Activated effector memory CD4-positive, alpha-beta T cell treated with anti-CD3 and anti-CD28 coated beads, Interleukin-2, amount 50 U/mL, for 16 hours (primary cell): ENCODE measurements at places on chromosomes 7 and 10.
A peak's percentile ranks its signal among the peaks of the same experiment; 100 is the strongest.

GRCh38 chr10:130040351-130040750 lies 70.3 kb downstream of the C10orf143 start:
- DNase-seq: no peak

GRCh38 chr10:43056568-43057011 lies 20.3 kb upstream of the RET start:
- peak; percentile 58 for DNase-seq

GRCh38 chr10:96833220-96834001 lies 1.3 kb downstream of the LCOR start:
- no peak for DNase-seq

- no peak for DNase-seq
These were observed 16.0 kb downstream of the CCDC71L start for GRCh38 chr7:106644999-106645398.

DNA sequence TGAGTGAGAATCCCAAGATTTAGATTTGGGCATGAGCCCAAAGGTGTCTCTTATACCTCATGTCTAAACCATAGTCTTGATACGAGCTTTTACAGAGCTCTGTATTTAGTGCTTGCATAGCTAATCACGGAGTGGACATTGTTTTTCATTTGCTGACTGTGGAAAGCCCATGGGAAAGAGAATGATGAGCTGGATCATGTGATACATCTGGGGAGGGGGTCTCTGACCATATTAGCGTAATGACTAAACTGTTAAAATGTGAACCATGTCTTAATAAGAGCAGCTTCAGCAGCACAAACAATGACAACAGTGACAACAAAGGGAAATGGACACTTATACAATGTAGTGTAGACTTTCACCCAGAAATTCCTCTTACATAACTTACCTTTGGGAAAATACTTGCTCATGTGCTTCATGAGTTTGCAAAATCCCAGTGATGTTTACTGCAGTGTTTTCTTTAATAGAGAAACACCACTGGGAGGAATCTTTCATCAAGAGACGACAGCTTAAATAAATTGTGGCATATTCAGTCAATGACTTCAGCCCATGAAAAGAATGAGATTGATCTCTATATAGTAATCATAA lies 44.0 kb upstream of the ITGB1 start:
- DNase-seq: no peak

DNA sequence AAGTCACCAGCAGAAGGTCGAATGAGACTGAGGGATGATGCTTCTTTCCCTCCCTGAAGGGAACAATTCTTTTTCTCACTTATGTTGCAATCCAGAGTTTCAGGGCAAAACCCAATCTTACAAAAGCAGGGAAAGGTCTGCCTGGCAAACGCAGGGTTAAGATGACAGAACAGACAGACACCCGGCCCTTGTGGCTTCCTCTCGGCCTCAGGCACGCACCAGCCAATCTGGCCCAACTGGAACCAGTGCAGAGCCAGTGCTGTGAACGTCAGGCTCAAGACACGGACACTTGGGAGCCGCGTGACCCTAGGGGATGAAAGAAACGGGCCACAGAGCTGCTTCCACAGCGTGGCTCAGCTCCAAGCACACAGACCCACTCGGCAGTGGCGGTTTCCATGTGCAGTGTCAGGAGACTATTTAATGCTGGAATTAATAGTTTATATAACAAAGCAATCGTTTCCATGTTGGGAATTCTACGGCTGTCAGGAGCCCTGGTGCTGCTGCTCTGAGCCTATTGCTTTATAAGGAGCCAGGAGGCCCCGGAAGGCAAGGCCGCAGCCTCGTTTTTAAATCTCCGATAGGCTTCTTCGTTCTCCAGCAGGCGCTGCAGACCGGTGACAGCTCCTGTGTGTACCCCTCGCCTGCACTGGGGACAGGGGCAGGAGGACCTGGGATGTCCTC lies 198.4 kb downstream of the DIP2C start:
- no peak for DNase-seq

GRCh38 chr7:154442939-154443338 lies 390.7 kb downstream of the DPP6 start:
- DNase-seq: no peak

DNA sequence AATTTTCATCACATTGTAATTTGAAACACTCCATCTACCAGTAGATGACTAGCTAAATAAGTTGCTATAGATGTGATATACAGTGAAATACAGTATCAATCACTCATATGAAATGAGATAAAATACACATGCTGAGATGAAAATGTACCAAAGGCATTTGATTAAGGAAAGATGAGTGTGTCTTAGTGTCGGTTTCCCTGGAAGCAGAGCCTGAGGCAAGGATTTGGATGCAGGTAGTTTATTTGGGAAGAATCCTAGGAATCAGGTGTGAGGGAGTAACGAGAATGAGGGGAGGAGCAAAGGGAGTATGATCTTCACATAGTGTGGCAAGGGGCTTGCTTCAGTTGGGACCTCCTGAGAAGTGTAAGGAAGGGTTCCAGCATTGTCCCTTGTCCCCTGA lies 188.2 kb upstream of the CTBP2 start:
- DNase-seq: no peak

GRCh38 chr7:94591176-94591575 lies 64.8 kb downstream of the SGCE start:
- DNase-seq: no peak

DNA sequence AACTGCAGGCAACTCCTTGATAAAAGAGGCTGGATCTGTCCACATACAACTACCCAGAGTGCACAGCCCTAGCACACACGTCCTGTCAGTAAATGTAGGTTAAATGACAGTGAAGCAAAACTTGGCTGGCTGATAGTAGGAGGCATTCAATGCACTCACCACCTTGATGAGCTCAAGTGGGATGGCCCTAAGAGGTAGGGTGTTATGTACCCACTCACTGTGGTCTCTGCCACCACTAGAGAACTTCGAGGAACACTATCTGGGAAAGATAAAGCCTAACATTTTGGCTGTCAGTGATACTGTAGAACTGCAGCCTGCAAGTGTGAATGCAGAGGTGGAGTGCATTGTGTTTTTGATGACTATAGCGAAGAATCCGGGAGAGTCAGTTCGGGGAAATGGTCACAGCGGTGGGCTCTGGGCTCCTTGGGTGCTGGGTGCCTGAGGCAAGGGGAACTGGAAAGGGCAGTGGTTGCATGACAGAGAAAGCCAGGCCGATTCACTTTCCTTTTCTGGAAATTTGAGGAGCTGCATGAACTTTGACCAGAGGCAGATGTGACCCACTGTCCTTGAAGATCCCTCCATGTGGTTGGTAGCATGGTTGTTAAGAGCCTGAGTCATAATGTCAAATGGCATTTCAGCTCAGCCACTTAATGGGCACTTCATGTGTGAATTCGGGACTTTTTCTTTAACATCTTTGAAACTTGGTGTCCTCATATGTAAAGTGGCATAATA lies 93.1 kb upstream of the ZPBP start:
- DNase-seq: no peak

DNA sequence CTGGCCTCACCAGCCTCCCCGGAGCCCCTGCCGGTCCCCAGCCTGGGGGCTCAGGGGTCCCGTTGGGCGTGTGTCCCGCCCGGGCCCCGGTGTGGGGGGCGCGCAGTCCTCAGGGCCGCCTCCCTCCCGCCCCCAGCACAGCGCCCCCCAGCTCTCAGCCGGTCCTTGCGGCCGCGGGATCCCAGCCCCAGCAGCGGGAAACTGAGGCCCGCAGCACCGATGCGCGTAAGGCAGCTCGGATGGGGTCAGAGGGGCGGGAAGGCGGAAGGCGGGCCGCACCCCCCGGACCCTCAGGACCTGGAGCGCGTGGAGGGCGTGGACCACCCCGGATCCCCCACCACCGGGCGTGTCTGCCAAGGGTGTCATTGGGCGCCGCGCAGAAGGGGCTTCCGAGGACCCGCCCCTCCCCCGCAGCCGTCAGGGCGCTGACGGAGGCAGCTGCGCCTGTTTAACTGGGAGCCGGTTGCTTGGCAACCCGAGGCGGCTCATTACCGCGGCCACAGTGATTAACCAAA lies 14.9 kb downstream of the UNCX start:
- no peak for DNase-seq

GRCh38 chr10:28915989-28916588 lies 238.8 kb downstream of the BAMBI start:
- DNase-seq: no peak

GRCh38 chr10:121113385-121113696 lies 262.2 kb downstream of the WDR11 start:
- DNase-seq: no peak

DNA sequence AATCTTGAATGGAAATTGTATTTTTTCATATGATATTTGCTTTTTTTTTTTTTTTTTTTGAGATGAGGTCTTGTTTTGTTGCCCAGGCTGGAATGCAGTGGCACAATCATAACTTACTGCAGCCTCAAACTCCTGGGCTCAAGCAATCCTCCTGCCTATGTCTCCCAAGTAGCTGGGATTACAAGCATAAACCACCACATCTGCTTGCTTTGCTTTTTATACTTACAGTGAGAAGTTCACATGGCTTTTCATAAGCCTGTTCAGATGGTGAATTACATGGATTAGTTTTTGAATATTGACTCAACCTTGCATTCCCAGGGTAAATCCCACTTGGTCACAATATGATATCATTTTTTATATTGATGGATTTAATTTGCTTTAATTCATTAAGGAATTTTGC lies 22.0 kb downstream of the LRRD1 start:
- DNase-seq: no peak

- DNase-seq: no peak
These were observed 242.8 kb upstream of the TMEM72 start for GRCh38 chr10:44668336-44668735.

- no peak for DNase-seq
These were observed 6.7 kb downstream of the EIF4H start for GRCh38 chr7:74180866-74181265.

DNA sequence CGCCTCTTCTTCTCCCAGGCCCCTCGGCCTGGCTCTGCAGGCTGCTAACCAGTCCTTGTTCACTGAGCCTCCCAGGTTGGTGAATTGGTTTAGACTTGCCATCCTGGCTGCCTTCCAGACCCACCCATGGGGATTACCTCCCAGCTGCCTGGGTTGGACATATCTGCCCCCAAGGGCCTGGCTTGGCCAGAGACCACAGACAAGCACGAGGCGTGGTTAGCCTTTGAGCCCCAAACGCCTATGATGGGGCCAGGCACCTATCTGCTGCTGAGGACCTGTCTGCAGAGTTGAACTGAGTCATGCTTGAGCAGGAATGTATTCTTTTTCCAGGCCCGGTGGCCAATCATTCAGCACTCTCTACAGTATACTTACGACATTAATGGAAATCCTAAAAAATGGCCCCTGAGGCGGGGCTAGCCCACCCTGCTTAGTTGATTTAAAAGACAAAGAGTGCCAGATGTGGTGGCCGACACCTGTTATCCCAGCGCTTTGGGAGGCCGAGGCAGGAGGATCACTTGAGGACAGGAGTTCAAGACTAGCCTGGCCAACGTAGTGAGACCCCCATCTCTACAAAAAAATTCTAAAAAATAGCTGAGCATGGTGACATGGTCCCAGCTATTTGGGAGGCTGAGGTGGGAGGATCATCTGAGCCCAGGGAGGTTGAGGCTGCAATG lies 361.5 kb downstream of the FRMD4A start:
- DNase-seq: no peak

DNA sequence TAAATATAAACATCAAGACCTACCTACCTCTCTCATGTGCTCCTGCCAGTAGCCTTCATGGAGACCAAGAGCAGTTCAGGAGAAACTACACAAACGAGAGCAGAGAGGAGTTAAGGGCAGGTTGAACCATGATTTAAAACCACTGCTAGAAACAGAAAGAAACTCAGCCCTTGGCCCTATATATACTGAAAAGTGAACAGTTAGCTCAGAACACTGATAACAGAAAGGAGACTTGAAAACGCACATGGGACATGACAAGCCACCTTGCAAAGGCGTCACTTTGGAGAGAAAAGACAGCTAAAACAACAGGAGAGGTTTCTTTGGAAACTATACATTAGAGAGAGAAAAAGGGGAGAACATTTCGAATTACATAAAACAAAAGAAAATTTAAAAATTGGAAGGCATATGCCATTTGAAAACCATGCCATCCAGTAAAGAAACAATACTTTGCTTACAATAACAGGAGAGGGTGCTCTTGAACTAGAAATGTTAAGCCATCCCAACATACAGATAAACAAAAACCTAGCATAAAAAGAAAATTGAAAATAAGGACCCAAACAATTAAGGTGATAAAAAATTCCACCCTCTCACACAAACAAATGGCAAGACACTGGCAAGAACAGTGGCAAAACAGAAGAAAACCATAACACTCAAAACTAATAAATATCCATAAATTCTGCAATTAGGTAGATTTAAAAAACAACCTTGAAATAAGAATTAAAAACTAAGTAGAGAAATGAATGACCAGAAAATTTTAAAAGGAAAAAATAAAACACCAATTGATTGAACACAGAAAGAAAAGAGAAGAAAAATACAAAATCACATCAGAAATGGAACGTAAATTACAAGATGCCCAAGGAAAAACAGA lies 232.7 kb downstream of the IMMP2L start:
- no peak for DNase-seq

GRCh38 chr10:73837072-73837471 lies 25.7 kb upstream of the NDST2 start:
- no peak for DNase-seq

- no peak for DNase-seq
These were observed 105.2 kb upstream of the SH2B2 start for GRCh38 chr7:102181517-102181916.

- DNase-seq: no peak
These were observed 46.7 kb downstream of the FZD1 start for GRCh38 chr7:91310830-91311460.

GRCh38 chr10:79067241-79068202 lies 1.2 kb upstream of the ZMIZ1 start:
- DNase-seq: peak; percentile 94

DNA sequence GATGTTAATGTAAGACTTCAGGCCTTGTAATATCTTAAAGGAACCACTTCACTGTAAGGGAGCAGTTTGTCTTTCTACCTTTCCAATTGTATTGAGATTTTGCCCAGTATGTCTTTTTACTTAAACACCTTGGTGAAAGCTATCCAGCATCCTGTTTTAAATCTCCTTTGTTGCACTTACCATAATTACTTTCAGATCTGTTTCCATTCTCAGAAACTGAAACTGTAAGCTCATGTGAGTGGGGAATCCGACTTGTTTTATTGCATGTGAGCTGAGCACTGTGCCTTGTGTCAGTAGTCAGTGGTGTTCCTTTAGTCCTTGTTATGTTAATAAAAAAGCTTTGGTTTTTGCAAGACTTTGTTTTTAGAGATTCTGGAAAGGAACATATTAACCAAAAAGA lies 42.2 kb downstream of the BMPR1A start:
- DNase-seq: no peak

DNA sequence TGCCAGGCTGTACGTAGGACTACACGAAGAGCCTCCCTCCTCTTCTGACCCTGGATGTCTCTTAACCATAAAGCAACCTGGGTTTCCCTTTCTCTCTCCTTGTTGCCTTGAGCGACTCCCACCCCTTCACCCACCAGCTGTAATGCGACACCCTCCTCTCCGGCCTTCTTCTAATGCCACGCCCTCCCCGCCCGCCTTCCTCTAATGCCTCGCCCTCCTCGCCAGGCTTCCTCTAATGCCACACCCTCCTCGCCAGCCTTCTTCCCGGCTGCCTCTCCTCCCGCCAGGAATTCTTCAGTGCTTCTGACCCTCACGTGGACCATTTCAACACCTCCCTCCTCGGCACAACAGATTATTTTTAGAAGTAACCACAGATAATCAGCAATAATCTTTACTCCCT lies 348.5 kb upstream of the SHH start:
- DNase-seq: peak; percentile 22
